ENCODE measurements at places on chromosomes 6 and 20.

GRCh38 chr20:10631126-10631525 lies 42.7 kb downstream of the JAG1 start:
- no peak for ATAC-seq

DNA sequence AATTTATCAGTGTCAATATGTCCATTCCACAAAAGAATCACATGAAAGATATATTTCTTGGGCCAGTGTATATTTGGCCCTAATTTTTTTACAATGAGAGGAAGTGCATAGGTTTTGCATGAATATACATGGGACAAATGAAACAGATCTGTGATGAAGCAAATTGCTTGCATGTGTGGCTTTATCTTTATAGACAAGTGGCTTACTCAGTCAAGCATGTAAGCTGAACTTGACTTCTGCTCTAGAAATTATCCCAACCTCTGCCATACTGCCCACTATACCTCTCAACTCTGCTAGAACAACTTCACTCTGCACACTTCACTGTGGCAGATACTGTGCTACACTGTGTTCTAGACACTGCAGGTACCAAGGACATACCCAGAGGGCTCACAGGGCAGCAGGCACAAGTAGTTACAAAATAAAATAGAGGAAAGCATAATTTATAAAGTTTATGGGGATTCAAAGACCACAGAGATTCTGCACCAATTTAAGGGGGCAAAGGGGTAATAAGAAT lies 349.2 kb upstream of the HSF2 start:
- ATAC-seq = no peak

- ATAC-seq = peak; percentile 96
Measured at GRCh38 chr6:32785781-32786533, 22.6 kb upstream of the HLA-DQB2 start.

GRCh38 chr6:141421378-141421777 lies 711.3 kb upstream of the GJE1 start:
- peak; percentile 91 for ATAC-seq

DNA sequence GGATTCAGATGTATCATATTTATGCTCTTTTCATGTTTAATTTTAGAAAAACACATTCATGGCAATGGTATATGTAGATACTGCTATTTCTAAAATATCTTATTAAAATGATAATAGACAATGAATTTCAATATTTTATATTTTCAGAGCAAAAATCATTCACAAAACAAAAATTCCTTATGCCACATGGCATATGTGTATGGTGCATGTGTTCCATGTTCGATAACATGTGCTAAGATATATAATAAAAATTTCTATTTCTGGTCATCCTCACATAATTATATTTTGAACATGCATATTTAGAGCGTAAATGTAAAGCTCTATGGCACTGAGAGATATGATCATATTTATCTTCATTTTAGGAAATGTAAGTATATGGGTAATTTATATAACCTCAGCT lies 606.2 kb upstream of the AGPAT4 start:
- no peak for ATAC-seq

GRCh38 chr6:125872259-125872921 lies 81.6 kb downstream of the NCOA7 start:
- ATAC-seq = no peak

- no peak for ATAC-seq
Measured at GRCh38 chr6:52588087-52588709, 11.3 kb upstream of the TRAM2 start.

DNA sequence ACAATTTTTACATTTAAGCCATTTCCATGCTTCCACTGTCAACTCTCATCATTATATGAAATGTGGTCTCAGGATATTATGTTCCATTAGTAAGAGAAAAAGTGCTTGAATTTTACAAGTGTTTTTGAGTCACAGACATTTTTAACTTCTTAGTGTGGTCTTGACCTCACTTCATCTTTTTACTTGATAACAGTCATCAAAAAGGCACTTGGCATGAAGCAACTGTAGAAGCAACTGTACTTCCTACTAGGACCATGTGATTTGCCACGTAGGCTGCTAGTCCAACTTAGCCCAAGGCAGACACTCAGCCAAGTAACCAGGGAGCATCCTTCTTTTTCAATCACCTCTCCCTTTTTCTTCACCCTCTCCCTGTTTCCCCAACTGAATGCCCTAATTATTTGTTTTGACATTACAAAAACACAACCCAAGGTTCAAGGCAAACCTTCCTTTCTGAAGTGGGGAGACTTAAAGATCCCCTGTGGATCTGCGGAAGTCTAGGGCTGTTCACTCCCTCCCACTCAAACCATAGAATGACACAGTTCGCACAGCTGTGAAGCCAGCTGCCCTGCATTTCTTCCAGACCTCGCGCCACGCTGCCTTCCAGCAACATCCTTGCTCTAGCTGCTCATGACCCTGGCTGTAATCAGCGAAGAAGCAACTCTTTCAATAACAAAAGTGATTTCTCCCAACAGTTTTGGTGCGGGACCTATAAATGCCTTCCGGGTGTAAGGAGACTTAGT lies 45.0 kb downstream of the PHACTR1 start:
- no peak for ATAC-seq

DNA sequence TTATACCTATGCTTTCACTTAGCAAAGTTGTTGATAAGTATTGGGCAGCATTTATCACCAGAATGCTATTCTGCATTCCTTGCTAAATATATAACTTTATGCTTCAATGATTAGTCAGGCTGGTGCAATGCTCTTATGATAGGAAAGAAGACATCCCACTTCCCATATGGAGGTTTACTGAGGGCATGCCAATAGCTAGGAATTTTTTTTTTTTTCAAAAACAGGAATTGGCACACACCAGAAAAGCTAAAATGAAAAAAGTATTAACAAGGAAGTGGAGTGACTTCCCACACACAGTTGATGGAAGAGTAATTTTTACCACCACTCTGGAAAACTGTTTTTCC lies 90.8 kb downstream of the FRK start:
- ATAC-seq = no peak

- no peak for ATAC-seq
Measured at GRCh38 chr6:33431880-33432541, 12.1 kb downstream of the SYNGAP1 start.

DNA sequence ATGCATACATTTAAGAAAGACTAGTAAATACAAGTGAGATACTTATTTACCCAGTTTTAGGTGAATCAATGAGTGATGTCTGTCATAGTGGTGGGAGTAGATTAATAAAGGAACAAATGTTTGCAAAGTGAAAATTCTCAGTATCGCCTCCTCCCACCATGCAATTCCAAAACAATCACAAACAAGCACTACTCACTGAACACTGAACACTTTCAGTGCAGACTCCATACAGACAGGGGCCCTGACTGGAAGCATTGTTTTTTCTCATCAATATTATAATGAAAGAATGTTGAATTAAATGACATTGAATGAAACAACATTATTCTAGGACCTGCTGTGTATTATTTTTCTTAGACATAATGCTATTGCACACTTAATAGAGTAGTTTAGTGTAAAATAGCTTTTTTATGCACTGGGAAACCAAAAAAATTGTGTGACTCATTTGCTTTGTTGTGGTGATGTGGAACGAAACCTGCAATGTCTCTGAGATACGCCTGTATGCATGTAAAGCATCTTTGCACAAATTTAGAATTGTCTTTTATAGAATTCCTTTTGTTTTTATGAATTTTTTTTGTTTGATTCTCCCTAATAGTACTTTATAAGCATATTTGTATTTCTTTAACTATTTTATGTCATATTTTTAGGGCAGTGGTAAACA lies 317.5 kb downstream of the UTRN start:
- ATAC-seq = no peak

DNA sequence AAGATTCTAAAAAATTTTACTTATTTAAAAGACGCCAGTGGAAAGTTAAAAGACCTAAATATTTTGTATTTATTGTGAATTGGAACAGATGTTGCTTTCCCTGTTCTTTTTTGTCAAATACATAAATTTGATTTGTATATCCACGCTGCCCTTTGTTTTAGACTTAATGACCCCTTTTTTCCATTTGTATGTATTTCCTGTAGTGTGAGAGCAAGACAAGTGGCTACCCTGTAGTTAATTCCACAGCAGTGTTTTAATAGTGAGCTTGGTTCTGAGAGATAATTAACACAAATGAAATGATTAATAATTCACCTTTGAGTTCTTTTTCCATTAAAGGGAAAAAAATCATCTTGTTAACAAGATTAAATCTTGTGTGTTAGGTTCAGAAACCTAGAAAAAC lies 16.6 kb downstream of the SH3BGRL2 start:
- ATAC-seq = no peak

DNA sequence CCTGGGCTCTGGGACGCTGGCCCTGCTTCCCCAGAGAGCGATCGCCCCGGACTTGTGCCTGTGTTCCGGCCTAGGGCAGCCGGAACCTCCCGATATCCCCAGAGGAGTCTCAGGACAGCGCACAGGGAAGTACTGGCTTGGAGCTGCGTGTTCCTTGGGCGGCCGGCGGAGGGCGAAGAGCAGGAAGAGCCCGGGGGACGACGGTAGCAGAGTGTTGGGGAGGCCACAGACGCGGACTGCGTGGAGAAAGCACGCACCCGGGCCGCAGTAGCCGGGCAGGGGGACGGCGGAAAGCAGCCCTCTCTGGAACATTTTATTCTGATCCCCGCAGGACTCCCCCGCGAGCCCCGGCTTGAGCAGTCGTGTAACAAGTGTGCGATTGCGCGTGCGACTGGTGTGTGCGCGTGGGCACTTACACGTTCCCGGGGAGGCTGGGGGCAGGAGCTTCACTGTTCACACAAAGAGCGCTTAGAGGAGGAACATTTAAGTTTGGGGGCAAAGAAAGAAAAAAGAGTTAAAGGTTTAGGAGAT lies 36.1 kb downstream of the NCR2 start:
- peak; percentile 71 for ATAC-seq

GRCh38 chr6:16635810-16636602 lies 125.3 kb downstream of the ATXN1 start:
- ATAC-seq = peak; percentile 34

Measured in SK-N-SH treated with all-trans-retinoic acid at 6 μM for 48 hours (cell line).